Neural progenitor cell (in vitro differentiated cells): ENCODE measurements at places on chromosomes 16 and 17. TPM values are rescaled to one million over a fixed set of nuclear protein-coding genes. Genes with fewer than 3 reads are reported as not detected.
A peak's percentile ranks its signal among the peaks of the same experiment; 100 is the strongest.

GRCh38 chr17:57419940-57420550, 163.7 kb downstream of the MSI2 start:
- peaks cover 24% of the 10 kb centered on the region for H3K4me1 ChIP-seq
- H3K4me3 ChIP-seq, result no peak overlapping the region
- DNase-seq, result no peak
- no peaks in the 10 kb centered on the region for H3K36me3 ChIP-seq
- no peak overlapping the region for H3K27ac ChIP-seq
- H3K27me3 ChIP-seq, result no peaks in the 10 kb centered on the region

GRCh38 chr17:81295676-81296381, 722 bp upstream of the SLC38A10 start:
- H3K27me3 ChIP-seq, result no peaks in the 10 kb centered on the region
- H3K4me1 ChIP-seq, result no peaks in the 10 kb centered on the region
- no peak overlapping the region for H3K27ac ChIP-seq
- H3K36me3 ChIP-seq, result no peaks in the 10 kb centered on the region

DNA sequence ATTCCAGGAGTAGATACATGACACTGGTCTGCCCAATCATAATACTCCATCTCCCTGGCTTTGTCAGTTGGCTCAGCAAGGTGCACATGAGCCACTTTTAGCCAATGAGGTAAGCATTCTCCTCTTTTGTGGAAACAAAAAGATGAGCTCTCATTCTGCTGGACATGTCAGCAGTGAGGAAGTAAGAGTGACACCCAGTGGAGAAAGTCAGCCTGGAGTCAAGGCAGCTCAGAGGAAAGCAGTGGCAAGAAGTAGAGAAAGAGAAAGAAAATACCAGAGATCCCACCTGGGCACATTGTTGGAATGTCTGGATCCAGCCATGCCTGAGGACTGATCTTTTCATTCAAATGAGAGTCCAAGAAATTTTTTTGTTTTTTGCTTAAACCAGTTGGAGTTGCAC, 496.9 kb upstream of the C16orf82 start:
- no peaks in the 10 kb centered on the region for H3K27me3 ChIP-seq
- H3K27ac ChIP-seq, result no peak overlapping the region
- no peaks in the 10 kb centered on the region for H3K4me1 ChIP-seq
- no peak overlapping the region for H3K4me3 ChIP-seq
- no peaks in the 10 kb centered on the region for H3K36me3 ChIP-seq

DNA sequence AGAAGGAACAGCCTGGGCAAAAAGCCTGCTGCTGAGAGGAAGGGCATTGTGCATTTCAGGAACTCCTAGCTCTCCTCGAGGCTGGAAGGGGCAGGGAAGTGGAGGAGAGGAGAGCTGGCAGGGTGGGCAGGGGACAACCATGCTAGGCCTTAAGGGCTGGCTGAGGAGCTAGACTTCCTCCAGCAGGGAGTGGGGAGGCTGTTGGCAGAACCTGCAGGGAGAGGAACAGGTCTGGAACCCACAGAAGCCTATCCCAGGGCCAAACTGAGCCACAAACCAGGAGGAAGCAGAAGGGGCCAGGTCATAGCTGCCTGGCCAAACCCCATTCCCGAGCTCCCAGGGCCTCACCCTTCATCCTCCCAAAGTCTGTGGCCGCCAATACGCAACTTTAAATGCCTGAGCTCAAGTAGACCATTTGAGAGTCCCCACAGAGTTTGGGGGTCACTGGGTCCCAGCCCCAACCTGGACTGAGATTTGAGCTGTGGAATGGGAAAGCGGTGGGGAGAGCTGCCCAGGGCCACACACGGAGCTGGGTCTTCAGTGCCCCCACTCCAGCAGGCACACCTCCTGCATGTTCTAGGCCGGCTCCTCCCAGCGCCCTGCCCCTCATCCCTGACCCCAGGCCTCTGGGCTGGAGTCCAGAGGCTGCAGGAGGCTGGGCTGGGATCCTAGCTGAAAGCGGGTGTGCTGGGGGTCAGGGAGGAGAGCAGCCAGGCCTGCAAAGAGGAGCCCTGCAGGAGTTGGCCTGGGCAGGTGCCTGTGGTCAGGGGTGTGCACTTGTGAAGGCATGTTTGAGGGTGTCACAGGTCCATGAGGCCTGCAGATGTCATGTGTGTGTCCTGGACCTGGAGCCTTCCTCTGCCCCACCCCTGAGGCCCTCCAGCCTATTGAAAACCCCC, 4.5 kb downstream of the CDH5 start:
- peaks cover 28% of the 10 kb centered on the region for H3K4me1 ChIP-seq
- no peak overlapping the region for H3K4me3 ChIP-seq
- no peaks in the 10 kb centered on the region for H3K36me3 ChIP-seq
- no peak overlapping the region for H3K27ac ChIP-seq

DNA sequence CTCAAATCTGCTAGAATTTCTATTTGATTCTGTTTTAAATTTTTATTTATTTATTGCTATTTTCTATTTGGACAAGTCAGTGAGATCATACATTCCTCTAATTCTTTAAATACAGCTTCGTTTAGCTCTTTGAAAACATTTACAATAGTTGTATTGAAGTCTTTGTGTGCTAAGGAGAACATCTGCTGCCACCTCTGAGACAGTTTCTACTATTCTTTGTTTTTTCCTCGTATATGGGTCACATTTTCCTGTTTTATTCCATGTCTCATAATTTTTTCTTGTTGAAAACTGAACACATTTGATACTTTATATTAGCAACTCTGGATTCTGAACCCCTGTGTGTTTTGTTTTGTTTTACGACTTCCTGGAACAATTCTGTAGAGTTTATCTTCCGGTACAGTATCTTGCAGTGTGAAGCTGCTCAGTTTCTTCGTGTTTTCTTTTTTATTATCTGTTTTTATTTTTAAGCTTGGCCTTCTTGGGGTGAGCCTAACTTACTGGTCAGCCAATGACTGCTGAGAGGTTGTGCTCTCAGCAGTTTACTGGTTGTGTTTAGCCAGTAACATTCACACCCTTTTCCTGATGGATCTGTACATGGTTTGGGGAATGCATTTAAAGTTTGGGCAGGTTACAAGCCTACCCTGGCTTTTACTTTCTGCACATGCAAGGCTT, 99.0 kb downstream of the CA4 start:
- no peak overlapping the region for H3K4me3 ChIP-seq
- no peak for DNase-seq
- peaks cover 16% of the 10 kb centered on the region for H3K36me3 ChIP-seq
- peaks cover 14% of the 10 kb centered on the region for H3K4me1 ChIP-seq

DNA sequence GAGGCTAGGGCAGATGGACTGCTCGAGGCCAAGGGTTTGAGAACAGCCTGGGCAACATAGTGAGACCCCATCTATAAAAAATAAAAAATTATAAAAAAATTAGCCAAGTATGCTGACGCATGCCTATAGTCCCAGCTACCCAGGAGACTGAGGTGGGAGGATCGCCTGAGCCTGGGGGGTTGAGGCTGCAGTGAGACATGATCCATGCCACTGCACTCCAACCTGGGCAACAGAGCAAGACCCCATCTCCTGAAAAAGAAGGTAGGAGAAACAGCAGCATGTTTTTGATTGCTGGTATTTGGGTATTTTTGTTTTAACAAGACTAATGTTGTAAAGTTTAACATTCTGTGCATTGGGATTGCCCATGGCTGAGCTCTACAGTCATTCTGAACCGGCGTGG, 8.9 kb upstream of the DDX19A start:
- no peaks in the 10 kb centered on the region for H3K27me3 ChIP-seq
- no peak for DNase-seq
- H3K36me3 ChIP-seq, result no peaks in the 10 kb centered on the region
- H3K4me3 ChIP-seq, result no peak overlapping the region

- H3K27me3 ChIP-seq, result no peaks in the 10 kb centered on the region
- DNase-seq, result no peak
- H3K36me3 ChIP-seq, result no peaks in the 10 kb centered on the region
- no peak overlapping the region for H3K4me3 ChIP-seq
- no peak overlapping the region for H3K27ac ChIP-seq
Measured at GRCh38 chr17:75459590-75460267, 3.3 kb downstream of the TMEM94 start.

GRCh38 chr16:21167360-21167759, 8.9 kb downstream of the LDAF1 start:
- no peaks in the 10 kb centered on the region for H3K27me3 ChIP-seq
- no peak overlapping the region for H3K27ac ChIP-seq
- no peaks in the 10 kb centered on the region for H3K36me3 ChIP-seq
- DNase-seq, result no peak
- no peaks in the 10 kb centered on the region for H3K4me1 ChIP-seq

- no peak for DNase-seq
- H3K27ac ChIP-seq, result peak overlapping the region; percentile 80
- H3K36me3 ChIP-seq, result no peaks in the 10 kb centered on the region
- no peak overlapping the region for H3K4me3 ChIP-seq
- H3K27me3 ChIP-seq, result no peaks in the 10 kb centered on the region
Measured at GRCh38 chr16:11135464-11135973, 120.5 kb downstream of the SOCS1 start.

TEX14 gene
- total RNA-seq, result 0.09 and 1.4 TPM in 2 replicates

CBFB gene
- 64.7 and 95.5 TPM in 2 replicates for total RNA-seq
